ENCODE measurements at places on chromosomes 11 and 22.

DNA sequence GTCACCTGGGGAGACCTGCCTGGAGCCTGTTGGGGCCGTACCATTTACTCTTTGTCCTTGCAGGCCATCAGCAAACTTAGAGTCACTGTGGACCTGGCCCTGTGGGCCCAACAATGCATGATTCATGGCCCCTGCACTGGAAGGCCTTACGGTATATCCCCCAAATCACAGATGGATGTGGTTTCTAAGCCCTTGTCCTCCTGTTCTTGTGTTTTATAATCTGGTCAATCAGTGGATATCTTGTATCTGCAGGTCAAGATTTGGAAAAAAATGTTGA, 6.2 kb downstream of the TSKU start:
- no peak for DNase-seq

- no peak for DNase-seq
These were observed 6.4 kb downstream of the UBE2L3 start for GRCh38 chr22:21573750-21574494.

DNA sequence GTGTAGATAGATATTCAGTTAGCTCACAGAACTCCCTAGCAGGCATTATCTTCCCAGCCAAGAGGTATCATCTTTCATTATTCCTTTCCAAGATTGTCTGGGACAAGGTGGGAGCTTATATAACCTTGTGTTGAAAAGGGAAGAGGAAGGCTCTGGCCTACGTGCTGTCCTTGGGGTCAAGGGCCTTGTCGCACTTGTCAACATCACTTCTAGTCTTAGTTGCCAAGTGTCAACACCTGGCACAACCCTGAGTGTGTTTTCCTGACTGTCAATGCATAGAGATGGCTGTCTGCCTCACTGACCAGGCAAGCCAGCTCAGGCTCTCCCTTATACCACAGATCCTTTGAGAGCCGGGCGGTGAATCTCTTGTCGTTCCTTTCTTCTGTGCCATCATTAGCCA, 331.9 kb downstream of the CNTN5 start:
- no peak for DNase-seq

GRCh38 chr11:10544491-10545465, 3.8 kb upstream of the RNF141 start:
- no peak for DNase-seq
